ENCODE measurements at places on chromosomes 1 and 21.
A peak's percentile ranks its signal among the peaks of the same experiment; 100 is the strongest.

GRCh38 chr1:40944326-40944725 is 35.2 kb upstream of the CTPS1 start:
- DNase-seq, result no peak

DNA sequence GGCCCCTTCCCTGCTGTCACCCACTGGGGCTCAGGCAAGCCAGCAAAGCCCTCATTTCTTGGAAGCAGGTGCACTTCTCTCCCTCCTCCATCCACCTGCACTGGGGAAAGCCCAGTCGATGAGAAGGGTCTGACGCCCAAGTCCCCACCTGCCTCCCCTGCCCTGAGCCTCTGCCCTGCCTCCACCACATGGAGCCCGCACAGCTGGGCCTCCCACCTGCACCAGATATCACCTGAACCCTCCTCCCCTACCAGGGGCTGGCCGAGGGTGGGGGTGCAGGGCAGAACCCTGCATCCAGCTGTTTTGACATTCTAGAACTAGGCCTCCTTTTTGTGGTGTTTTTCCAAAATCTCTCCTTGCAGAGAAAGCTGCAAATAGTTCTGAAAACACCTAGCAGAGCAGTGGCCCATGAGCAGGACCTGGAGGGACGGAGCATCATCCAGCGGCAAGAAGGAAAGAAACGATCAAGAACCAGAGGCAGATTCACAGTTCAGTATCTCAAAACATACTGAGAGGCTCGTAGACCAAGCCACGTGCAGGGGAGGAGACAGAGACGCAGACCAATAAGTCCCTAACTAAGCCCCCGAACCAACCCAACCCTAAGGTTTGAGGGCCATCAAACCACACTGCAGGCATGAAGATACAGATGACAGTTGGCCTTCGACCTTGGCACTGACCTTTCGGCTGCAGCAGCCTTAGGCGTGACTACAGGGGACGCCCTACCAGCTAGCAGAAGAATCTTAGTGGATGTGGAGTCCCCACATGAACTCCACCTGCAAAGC is 16.7 kb downstream of the CHD5 start:
- no peak for DNase-seq

GRCh38 chr1:183454377-183454776 is 17.9 kb upstream of the SMG7 start:
- no peak for DNase-seq

DNA sequence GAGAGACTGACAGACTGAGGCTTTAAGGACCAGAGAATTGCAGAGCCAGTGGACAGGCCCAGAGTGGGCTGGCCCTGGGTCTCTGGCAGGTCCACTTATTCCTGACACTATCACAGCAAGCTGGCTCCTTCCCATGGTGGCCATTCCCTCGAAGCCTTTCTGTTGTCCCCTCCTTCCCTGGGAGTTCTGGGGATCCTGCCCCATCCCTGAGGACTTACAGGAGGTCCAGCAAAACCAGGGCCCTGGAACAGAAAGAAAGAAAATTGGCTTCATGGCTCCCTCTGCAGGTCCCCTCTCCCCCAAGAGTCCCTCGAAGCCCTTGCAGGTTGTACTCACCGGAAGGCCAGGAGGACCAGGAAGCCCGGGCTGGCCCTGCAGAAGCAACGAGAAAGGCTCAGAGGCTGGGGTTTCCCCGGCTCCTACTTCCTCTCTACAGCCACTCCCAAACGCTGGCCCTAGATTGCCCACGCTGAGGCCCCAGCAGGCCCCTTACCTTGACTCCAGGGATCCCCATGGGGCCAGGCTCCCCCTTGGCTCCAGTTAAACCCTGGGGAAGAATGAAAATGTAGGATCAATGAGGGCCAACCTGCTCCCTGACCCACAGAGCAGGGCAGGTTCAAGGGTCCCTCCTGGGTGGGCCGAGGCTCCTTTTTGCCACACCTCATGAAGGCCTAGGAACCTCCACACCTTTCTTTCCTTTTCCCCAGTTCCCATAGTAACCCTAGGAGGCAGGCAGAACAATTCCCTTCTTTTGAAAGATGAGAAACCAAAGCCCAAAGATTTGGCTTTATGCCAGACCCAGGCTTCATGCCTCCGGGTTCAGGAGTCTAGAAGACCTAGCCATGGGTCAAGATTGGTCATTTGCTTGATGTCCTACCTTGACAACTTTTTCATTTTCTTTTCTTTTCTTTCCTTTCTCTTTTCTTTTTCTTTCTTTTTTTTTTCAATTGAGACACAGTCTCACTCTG is 4.6 kb downstream of the COL9A2 start:
- DNase-seq, result peak; percentile 37

DNA sequence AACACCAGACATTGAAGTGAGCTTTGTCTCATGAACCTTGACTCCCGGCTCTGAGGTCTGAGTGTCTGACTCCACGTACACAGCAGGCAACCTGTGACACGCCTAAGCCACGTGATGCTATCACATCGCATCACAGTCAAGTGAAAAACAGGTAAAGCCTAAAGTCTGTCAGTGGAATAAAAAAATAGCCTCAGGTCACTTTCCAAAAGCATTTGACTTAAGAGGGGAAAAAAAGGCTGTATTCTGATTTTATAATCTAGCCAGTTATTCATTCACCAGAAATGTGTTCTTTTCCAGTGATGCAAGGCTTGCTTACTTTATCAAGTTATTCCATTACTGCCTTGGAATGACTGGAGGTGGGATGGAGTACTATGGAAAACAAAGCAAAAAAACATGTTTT is 163.2 kb upstream of the HMCN1 start:
- DNase-seq, result no peak

DNA sequence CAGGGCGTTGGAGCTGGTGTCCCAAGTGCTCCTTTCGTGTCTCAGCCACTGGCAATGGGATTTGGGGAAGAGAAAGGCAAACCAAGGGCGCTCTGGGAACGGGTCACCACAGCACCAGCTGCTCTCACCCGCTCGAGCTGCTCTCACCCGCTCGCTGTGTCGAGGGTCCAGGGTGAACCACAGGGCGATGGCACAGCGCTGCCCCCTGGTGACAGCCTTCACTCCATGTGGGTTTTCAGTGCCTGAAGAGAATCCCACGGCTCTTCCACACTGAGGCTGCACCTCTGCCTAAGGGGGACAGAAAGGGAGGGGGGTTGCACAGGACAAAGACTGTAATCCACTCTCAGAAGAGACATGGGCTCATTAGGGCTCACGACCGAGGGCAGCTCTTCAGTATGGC is 7.1 kb upstream of the CLDN19 start:
- peak; percentile 55 for DNase-seq

- no peak for DNase-seq
These were observed 93.0 kb upstream of the TENT5C start for GRCh38 chr1:117512728-117513321.

DNA sequence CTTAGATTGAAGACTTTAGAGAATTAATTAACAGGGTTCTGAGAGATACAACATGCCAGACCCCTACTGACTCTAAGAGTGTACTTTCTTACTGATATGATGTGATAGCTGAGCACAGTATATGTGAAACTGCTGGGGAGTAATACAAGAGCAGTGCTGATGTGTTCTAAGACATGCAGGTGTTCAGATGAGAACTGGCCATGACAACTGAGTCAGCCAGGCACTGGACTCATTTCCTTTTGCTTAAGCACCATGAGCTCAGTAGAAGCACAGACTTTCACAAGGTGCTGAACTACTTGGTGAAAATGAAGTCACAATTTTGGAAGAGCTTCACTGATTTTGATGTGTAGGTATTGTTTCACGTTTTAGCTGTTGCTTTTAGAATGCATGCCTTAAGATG is 15.9 kb upstream of the POGZ start:
- DNase-seq, result peak; percentile 54

DNA sequence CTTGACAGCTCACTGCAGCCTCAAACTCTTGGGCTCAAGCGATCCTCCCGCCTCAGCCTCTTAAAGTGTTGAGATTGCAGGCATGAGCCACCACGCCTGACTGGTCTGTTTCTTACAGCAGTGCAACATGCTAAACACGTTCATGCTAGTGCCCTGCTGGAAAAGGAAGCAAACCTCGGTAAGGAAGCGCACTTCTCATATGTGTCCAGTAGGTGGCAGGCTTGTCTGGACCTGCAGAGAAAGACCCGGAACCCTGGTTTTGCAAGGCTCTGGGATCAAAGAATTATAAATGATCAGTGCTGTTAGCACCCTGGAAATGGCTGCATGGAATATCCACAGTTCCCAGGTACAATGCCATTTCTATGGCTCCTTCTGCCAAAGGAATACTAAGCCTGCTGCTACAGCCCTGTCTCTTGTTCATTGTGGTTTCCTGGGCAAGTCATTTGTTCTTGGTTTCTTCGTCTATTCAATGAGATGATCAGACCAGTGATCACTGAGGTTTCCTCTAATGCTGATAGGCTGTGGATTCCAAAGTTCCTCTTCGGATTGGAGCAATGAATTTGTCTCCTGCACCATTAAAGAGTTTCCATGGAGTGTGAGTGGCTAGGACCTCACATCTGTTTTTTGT is 15.9 kb downstream of the RNU5D-1 start:
- peak; percentile 74 for DNase-seq

- DNase-seq, result no peak
These were observed 91.2 kb downstream of the JAK1 start for GRCh38 chr1:64875101-64875500.

DNA sequence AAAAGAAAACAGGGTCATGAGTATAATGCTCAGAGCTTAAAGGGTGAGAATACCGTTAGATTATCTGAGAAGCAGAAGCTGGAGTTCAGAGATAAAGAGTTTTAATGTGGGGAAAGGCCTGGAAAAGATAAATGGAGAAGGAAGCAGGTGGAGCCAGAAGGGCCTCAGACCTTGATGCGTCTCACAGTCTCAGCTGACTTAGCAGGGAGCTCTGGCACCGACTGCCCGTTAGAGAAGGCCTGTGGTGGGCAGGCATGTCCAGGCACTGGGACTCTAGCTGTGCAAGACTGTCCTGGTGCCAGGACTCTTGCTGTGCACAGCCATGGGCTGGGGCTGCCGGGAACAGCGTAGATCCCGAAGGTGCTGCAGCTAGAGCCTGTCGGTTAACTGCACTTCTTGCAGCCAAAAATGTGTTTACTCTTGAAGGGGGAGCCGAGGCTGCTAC is 3.8 kb upstream of the SLAMF9 start:
- no peak for DNase-seq

- DNase-seq, result no peak
These were observed 7.6 kb downstream of the RNU1-2 start for GRCh38 chr1:16903458-16903796.

GRCh38 chr1:110707232-110707631 is 32.5 kb upstream of the KCNA3 start:
- DNase-seq, result no peak

DNA sequence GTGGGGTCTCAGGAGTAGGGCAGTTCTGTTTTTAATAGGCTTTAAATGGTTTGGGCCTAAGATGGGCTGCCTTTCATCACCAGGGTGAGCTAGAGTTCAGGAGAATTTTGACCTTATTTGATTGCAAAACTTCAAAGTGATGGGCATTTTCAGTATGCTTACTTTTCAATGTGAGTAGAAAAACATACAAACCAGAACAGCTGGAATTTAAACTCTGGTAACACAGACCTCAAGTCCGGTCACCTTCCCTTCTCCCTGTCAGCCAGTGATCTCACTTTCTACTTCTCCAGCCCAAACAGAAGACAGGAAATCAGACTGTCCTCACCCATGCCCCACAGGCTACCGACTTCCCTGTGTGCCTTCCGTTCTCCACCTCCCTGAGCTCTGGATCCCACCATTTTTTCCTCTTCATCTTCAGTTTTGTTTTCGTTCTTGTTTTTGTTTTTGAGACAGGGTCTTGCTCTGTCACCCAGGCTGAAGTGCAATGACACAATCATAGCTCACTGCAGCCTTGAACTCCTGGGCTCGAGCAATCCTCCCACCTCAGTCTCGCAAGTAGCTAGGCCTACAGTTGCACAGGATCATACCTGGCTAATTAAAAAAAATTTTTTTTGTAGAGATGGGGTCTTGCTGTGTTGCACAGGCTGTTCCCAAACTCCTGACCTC is 374.0 kb downstream of the CAMTA1 start:
- DNase-seq, result no peak

DNA sequence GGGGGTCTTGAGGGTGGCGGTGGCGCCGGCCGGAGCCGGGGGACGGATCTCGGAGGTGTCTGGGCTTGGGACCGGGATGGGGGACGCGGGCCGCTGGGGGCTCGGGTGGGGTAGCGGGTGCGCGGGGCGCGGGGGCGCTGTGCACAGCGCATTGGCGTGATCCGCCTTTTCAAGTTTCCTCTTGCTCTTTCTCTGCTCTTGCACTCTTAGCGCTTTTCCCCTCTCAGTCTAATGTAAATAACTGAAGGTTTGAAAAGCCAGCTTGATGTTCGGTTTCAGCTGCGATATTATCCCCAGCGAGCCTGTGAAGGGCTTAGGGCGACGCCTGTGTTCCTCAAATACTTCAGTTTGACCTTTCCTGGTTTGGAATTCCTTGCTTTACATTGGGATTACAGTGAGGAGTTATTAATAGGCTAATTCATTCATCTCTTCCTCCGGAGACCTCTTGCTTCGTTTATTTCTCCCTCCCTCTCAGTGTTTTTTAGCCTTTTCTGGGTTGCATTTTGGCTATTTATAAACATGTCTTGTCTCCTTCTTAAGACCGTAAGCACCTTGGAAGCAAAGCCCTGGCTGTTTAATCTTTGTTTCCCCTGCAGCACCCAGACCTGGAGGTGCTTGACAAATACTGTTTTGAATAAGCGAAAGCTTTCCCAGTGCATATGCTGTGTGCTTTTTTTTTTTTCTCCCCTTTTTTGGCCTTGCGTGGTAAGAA is 693 bp downstream of the RAB4A start:
- DNase-seq, result peak; percentile 48

GRCh38 chr1:87291107-87291506 is 37.6 kb upstream of the LMO4 start:
- DNase-seq, result no peak

DNA sequence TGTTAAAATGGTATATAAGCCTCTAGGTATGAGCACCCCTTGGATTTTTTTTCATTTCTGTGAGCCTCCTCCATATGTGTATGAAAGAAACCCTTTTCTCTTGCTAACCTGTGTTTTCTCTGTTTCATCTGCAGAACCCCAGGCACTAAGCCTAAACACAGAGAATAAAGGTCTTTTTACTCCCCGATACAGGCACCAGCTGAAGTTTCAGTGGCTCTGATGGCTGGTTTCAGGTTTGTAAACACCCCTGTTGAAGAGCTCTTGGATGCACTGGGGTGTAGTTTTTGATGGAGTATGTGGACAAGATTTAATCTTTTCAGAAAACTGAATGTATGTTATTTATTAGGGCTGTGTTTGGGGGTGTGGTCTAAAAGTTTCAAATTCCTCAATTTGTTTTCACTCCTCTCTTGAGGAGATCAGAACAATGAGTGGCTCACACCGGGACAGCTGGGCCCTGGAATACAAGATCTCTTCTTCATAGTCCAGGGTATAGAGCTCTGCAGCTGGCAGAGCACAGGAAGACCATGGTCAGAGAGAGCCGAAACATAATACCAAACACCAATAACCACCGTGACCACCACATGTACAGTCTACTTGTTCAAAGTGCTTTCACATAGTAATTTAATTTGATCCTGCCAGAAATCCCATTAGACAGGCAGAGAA is 50.2 kb upstream of the VTCN1 start:
- no peak for DNase-seq

All from activated CD4-positive, alpha-beta T cell treated with anti-CD3 and anti-CD28 coated beads for 48 hours (primary cell).